ENCODE measurements at places on chromosomes 3 and 15.
A peak's percentile ranks its signal among the peaks of the same experiment; 100 is the strongest.

DNA sequence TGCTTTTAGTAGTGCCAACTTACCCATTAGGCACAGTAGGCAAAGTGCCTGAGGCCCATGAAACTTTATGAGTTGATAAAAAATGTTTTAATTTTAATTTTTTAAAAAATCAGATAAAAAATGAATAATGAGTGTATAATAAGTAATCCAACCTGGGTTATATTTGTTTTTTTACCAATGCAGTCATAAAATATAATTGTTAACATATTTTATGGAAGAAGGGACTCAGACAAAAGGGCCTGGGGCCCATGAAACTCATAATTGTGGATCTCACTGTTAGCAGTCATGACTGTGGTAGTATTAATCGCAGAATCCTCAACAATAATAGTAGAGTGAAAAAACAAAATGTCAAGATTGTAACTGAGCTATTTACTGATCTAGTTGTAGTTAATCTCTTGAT is 16.8 kb upstream of the TNFSF10 start:
- no peak for DNase-seq

- no peak for DNase-seq
Observed at GRCh38 chr15:29687204-29687815, 135.0 kb downstream of the TJP1 start.

DNA sequence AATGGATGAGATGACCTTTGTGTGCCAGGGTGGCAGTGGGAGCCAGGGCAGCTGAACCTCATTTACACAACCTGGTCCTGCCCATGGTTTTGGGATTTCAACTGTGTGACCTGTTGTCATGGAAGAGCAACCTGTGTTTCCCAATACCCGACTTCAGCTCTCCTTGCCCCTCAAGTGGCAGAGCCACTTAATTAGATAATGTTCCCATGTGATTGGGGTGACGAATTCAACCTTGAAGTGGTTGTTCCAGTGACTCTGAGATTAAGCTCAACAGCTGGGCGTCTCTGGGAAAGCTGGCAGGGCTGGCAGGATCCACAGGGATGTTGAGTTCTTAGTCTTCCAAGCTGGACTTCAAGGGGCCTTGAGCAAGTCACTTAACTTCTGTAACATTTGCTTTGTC is 71.0 kb downstream of the THSD4 start:
- no peak for DNase-seq

GRCh38 chr3:116083683-116084082 is 361.6 kb downstream of the LSAMP start:
- no peak for DNase-seq

- no peak for DNase-seq
Observed at GRCh38 chr3:48338635-48339034, 5.2 kb upstream of the SPINK8 start.

- DNase-seq, result no peak
Observed at GRCh38 chr3:123153125-123154019, 48.4 kb upstream of the SEC22A start.

- peak; percentile 9 for DNase-seq
Observed at GRCh38 chr3:4841776-4842440, 137.3 kb upstream of the BHLHE40 start.

DNA sequence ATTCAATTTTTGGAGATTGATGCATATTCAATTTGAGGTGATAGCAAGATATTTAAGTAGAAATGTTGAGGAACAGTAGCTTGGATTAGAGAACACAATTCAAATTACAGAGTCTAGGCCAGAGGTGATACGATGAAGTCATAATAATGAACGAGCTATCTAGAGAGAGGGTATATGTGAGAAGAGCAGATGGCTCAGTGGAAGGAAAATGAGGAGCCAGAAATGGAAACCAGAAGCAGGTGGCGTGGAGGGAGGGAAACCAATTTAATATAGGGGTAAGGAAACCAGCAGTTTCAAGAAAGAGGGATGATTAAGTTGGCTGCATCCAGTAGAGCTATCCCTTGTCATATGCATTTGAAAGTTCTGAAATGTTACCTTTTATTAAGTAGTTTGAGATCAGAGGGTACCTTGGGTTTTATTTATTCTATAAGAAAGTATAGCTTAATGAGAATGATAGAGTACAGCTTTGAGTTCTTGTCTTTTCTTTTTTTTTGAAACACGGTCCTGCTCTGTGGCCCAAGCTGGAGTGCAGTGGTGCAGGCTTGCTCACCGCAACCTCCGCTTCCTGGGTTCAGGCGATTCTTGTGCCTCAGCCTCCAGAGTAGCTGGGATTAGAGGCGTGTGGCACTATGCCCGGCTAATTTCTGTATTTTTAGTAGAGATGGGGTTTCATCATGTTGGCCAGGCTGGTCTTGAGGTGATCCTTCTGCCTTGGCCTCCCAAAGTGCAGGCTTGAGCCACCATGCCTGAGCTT is 22.1 kb downstream of the NCK1 start:
- no peak for DNase-seq

GRCh38 chr3:89586256-89586655 is 478.8 kb downstream of the EPHA3 start:
- no peak for DNase-seq

DNA sequence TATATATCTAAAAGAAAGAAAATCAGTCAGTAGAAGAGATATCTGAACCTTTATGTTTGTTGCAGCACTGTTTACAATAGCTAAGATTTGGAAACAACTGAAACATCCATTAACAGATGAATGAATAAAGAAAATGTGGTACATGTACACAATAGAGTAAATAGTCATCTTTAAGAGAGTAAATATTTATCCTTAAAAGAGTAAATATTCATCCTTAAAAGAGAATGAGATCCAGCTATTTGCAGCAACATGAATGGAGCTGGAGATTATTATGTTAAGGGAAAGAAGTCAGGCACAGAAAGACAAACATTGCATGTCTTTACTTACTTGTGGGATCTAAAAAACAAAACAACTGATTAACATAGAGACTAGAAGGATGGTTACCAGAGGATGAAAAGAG is 197.0 kb upstream of the CBLB start:
- DNase-seq, result no peak

DNA sequence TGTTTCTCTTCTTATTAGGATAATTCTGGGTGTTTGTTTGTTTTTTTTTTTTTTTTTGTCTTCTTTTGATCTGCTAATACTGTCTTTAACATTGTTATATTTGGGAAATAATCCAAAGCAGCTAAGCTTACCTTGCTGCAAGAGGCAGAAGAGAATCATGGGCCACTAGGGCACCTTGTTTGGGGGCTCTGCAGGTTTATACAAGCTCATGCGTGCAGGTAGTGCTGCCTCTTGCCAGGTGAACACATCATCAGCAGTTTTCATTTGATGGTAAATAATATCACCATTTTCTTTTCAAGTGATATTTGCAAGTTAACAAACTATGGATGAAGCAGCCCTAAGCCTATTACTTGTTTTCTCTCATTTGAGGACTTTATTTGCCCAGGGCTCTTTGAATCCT is 37.9 kb downstream of the MAP3K13 start:
- no peak for DNase-seq

GRCh38 chr3:195101927-195102608 is 168.9 kb downstream of the XXYLT1 start:
- DNase-seq, result no peak

DNA sequence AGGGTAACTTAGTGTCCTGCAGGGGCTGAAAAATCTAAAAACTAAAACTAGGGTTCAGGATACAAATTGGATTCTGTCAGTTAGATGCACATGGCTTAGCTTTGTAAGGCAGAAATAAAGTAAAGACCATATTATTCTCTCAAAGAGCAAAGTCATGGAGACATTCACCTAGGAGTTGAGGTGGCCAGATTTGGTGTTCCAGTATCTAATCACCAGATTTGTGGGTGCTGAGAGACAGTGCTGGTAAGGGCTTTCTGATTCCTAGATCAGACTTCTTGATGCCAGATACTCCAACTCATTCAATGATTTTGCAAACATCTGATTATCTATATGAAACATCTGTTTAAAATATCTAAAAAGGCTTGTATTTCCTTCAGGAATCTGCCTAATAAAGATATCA is 28.3 kb upstream of the TBC1D5 start:
- no peak for DNase-seq

GRCh38 chr3:192747746-192748145 is 20.4 kb upstream of the FGF12 start:
- DNase-seq, result no peak

GRCh38 chr3:190491533-190492054 is 22.3 kb upstream of the IL1RAP start:
- no peak for DNase-seq

DNA sequence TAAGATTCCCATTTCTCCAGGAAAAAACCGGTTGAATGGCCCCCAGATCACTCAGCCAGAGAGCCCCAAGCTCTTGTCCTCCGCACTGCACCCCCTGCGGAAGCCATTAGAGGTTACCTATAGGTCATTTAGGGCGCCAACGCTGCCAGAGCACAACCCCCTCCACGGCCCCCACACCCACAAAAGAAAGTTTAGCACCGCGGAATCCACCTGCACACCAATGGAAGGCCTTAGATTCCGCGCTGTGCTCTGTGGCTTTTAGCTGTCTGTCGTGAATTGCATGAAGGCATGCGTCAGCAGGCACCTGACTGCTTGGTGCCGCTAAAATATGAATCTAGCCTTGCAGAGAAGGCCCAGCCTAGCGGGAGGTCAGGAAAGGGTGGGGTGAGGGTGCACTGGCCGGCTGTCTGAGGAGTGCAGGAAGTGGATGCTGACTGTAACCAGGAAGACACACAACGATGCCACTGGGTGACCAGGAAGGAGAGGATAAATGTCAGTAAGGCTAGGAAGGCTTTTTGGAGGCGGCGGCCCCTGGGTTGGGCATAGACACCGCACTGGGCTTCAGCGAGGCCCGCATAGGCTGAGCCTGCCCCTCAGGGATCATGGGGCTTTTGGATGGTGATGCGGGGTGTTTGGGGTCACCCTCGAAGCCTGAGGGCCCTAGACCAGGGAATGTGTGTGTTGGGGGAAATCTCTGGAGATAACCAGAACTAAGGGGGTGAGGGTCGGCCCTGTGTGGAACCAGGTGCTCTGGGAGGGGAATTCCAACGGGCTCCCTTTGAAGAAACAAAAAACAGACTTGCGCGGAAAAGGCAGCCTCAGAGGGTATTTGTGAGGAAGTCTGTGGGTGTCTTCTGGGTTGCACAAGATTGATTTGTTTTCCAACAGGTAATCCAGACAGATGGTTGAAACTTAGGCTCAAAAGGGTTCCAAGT is 976 bp upstream of the NUP210 start:
- DNase-seq, result peak; percentile 89

GRCh38 chr3:61981060-61981459 is 392.3 kb downstream of the FEZF2 start:
- no peak for DNase-seq

DNA sequence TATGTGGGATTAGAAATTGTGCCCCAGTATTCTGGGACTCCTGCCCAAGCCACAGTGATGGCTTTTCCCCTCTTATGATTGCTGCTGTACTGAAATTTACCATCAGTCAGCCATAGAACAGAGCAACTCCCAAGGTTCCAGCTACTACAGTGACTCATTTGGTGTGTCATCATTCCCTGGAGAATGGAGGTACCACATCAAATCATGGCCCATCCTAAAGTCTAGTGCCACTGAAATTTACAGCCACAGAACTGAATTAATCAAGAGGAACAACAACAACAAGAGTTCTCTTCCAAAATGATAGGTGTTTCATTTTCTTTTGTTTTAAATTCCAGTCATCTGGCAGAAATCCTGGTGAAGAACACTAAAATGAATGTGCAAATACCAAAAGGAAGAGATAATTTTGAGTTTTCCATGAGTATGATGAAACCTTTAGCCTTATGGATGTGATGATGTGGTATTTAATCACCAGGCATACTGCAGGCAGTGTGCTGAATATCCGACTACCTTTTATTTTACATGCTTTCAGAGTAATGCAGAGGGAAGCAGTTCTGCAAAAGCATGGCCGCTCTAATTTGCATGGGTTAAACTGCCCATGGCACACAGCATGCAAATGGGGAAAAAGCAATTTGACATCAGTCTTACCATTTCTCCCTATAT is 75.6 kb upstream of the SLC2A2 start:
- no peak for DNase-seq

DNA sequence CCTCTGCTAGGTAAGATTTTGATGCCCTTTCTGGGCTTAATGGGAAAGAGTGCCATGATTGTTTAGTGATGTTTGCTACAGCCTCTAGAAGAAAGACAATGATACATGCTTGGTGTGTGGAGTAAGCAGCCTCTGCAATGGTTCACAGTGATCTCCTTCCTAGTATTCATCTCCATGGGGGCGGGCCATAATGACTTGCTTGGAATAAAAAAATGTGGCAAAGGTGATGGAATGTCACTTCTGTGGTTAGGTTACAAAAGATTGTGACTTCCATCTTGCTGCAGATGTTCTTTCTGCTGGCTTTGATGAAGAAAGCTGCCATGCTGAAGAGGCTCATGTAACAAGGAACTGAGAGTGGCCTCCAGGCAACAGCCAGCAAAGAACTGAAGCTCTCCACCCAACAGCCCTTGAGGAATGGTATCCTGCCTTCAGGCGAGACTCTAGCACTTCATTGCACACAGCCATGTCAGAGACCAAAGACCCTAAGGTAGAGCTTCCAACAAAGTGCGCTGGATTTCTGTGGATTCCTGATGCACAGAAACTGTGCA is 139.1 kb upstream of the LRIG1 start:
- DNase-seq, result no peak

- DNase-seq, result no peak
Observed at GRCh38 chr3:170500995-170501394, 82.3 kb downstream of the CLDN11 start.

- DNase-seq, result peak; percentile 60
Observed at GRCh38 chr15:72231833-72232478, 966 bp upstream of the PKM start.

GRCh38 chr3:29279806-29280205 is 1.1 kb upstream of the RBMS3 start:
- DNase-seq, result no peak

- DNase-seq, result no peak
Observed at GRCh38 chr3:191065181-191065805, 133.7 kb upstream of the OSTN start.

DNA sequence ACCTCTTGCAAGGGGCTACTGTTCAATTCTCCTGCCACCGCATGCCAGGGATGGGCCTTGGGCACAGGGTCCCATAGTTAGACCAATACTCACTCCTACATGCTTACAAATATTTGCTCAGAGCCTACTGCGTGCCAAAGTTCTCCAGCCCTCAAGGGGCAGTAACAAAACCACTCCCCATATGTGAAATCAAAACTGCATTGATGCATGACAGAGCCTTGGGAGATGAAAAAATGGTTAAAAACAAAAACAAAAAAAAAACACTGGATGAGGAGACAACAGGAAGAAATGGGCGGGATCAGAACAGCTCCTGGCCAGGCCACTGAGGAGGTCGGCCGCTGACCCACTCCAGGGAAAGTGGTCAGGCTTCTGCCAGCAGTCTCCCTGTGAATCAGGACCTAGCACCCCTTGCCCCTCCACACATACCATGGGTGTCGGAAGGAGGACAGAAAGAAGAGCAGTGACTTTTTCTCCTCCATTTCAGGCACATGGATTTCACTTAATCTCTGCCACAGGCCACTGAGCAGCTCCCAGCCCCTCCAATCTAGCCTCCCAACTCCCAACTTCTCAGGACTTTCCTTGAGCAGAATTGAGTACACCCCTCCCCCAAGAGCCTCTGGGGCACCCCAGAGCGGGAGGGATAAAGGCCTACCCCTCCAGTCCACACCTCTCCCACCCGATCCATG is 2.8 kb downstream of the PLXNB1 start:
- DNase-seq, result no peak
